ENCODE measurements at places on chromosomes 2 and 18.

DNA sequence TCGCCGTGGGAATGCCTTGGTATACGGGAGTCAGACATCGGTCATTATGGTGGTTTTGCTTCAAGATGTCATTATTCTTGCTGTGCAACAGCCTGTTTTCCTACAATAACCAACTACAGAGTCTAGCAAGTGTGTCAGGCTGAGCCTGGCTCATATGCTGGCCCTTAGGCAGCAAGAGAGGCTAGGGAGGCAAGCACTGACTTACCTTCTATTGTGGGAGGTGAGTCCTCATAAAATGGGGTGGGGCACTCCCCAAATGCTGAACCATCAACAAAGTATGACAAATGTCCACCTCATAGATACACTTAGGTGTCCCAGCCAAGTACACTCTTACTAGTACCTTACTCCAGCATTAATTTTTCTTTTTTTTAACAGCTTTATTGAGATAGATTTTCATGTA, 77.0 kb upstream of the ATL2 start:
- DNase-seq, result no peak

DNA sequence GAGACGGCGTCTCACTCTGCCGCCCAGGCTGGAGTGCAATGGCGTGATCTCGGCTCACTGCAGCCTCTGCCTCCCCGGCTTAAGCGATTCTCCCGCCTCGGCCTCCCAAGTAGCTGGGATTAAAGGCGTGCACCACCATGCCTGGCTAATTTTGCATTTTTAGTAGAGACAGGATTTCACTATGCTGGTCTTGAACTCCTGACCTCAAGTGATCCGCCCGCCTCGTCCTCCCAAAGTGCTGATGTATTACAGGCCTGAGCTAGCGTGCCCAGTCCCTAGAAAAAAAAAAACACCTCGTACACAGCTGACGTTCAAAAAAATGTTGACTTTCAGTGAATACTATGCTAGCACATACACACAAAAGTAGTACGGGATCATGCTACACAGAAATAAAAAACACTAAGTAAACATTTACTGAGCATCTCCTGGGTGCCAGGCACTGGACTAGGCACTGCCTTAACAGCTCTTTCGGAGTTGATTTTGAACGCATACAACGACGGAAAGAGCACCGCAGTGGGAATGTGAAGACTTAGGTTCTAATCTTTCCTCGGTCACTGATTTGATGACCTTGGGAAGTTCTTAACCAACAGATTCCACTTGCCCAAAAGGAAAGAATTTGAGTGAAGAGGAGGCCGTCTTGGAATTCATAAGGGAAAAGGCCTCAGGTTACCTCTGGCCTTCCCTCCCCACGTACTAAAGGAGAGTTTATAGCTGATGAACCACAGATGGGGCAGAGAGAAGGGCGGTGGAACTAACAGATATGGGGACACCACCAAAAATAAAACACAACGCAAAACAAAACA, 1.1 kb downstream of the DNAJC27 start:
- no peak for DNase-seq

DNA sequence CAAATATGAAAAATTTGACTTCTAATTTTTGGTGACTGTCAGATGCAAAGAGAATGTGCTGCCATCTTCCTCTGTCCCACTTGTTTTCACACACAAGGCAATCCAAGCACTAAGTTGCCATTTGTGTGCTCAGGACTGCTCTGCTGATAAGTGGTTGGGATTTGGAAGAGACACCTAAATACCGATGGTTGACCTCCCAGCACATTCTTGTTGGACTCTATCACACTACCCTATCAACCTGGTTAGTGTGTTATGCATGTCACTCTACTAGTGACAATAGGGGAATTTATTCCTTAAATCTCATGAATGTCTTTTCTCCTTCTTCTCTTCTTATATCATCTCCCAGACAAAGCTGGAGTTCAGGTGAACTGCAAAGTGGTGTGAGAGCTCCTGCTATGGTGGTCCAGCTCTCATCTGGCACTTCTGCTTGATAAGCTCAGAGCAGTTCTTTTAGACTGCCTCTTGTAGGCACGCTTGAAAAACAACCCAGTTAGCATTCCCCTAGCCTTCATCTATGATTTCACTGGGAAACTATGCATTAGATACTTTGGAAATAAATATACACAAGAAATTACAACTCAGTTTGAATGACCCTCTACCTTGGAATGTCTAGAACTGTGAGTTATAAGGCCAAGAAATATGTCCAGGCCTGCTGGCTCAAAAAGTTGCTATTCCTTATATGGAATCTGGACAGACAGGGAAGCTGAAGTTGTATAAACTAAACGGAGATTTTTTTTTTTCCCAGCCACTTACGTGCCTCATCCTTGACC, 404.8 kb downstream of the MEIS1 start:
- DNase-seq, result no peak

- DNase-seq, result no peak
Measured at GRCh38 chr2:118658596-118659198, 188.8 kb downstream of the EN1 start.

DNA sequence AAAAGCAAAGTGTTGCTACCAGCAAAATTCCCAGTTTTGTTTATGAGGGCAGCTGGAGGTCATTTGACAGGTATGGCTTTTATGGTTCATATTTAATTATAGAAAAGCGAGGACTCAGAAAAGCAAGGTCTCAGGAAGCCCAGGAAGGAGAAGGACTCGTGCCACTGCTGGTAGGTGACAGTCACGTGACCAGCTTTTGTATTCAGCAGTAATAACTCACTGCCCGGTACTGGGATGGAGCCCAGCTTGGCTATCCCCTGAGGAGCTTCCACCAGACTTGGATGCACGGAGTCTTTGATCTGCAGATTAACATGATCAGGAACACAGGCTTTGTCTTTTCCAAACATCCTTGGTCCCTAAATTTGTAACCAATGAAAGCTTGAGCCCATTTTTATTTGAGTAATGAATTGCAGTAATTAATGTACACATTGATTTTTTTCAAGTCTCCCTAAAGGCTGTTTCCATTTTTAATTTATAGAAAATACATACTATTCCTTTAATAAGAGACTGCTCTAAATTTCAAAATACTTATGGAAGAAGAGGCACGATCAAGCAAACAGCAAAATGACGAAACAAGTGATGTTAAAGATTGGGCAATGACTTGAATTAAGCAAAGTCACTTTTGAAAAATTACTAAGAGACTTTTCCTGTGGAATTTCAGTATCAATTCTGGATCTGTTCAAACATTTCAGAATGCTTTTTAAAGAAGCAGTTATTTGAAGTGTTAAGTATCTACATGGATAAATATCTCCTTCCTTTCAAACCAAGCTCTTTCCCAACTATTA, 251.7 kb upstream of the HNRNPA3 start:
- DNase-seq, result no peak

DNA sequence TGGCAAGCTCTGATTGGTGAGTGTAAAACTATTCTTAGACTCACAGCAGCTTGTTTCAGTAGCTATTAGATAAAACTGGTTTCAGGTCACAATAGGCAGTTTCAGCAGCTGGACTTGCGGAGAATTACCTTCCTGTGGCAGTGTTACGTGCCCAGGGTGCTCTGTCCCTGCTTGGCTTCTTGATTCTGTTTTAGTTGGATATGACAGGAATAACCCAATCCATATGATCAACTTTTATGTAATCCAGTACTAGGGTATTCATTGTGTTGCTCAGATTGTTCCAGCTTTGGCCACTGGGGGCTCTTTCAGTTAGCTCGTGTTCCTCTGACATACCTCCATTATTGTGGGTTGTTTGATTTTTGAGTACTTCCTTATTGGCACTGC, 43.1 kb downstream of the INPP4A start:
- DNase-seq, result peak; percentile 62

DNA sequence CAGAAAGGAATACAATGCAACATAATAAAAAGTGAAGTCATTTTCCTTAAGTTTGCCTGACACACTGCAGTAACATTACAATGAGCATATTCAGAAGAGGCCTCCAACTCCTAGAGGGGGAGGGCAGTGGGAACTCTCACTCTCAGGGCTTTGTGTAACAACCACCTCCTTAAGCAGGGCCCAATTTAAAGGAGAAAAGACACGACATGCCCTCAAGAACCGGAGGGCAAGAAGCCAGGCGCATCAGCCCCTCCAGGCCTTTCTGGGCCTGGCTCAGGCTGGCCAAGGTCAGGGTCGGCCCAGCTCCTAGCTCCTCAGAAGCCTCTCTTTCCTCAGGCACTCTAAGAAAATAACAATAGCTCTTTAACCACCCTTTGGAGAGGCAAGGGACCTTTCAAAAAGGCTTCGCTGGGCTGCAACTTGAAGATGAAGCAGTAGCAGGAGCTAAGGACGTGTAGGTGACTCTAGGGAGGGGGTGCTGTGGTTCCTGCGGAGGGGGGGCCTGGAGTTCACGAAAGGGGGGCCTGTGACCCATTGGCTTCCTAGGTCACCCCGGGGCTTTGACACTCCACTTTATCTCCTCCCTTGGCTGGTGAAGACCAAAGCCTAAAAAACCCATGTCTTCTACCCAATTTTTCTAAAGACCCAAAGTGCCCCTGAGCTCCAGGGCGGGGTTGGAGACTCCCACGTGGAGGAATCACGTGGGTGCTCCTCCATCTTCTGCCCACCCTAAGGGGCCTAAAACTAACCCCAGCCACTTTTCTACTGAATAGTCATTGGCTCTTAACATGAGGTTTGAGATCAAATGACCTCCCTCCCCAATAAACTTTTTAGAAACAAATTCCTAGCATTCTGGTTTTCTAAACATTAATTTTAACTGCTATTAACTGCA, 13.3 kb downstream of the SERTAD2 start:
- no peak for DNase-seq

- DNase-seq, result peak; percentile 61
Measured at GRCh38 chr18:45686891-45687611, 36.9 kb upstream of the SLC14A1 start.

- DNase-seq, result no peak
Measured at GRCh38 chr2:216114382-216114713, 5.2 kb downstream of the XRCC5 start.

DNA sequence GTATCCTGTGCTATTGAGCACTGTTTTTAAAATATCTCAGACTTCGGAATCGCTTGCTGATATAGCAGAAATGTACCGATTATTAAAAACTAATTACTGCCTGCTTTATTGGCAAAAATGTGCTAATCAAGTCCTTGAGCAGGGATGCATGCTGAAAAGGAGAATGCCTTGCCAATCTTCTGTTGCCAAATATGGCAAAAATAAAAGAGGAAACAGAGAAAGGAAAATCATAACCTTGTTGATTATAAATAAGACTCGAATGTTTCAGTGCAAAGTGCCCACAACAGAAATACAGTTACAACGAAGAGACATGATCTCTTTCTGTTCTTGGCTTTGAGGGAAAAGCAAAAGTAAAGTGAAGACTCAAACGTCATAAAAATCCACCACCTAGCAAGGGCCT, 248.5 kb downstream of the TMEM182 start:
- no peak for DNase-seq
